NCI-H774 (cell line): ENCODE measurements at places on chromosomes 11 and 22.

- DNase-seq: no peak
These were observed 1.8 kb upstream of the NAALADL1 start for GRCh38 chr11:65059959-65060824.

- no peak for DNase-seq
These were observed 128.1 kb downstream of the WNT7B start for GRCh38 chr22:45848904-45849303.

GRCh38 chr11:14322510-14322909 is 36.5 kb downstream of the RRAS2 start:
- DNase-seq: no peak

DNA sequence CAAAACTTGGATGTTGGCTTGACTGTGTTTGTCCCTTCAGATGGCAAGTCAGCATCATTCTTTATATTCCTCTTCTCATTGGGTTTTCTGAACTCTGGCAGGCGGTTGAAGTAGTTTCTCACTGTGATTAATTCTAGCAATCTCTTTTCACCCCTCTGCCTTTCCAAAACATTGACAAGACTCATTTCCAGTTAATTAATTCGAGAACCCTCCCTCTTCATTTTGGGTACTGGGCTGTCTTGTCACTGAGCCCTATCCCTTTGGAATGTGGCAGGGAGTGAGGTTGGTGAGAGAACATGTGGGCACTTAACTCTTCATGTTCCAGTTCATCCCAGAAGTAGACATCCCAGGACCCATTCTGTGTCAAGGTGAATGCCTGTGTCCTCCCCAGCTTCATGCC is 133.0 kb downstream of the WNT7B start:
- DNase-seq: no peak
